HCT116 (cell line): ENCODE measurements at places on chromosomes 12 and 14. TPM values are rescaled to one million over a fixed set of nuclear protein-coding genes. Genes with fewer than 3 reads are reported as not detected.
A peak's percentile ranks its signal among the peaks of the same experiment; 100 is the strongest.

GRCh38 chr14:72882047-72882446 lies 11.9 kb downstream of the DPF3 start:
- H3K27me3 ChIP-seq, result peaks cover 6% of the 10 kb centered on the region; the same call in 1 of the 2 replicates
- no peak for DNase-seq
- no peaks in the 10 kb centered on the region for H3K4me1 ChIP-seq
- no peak overlapping the region for H3K27ac ChIP-seq
- H3K4me3 ChIP-seq, result no peak overlapping the region

DNA sequence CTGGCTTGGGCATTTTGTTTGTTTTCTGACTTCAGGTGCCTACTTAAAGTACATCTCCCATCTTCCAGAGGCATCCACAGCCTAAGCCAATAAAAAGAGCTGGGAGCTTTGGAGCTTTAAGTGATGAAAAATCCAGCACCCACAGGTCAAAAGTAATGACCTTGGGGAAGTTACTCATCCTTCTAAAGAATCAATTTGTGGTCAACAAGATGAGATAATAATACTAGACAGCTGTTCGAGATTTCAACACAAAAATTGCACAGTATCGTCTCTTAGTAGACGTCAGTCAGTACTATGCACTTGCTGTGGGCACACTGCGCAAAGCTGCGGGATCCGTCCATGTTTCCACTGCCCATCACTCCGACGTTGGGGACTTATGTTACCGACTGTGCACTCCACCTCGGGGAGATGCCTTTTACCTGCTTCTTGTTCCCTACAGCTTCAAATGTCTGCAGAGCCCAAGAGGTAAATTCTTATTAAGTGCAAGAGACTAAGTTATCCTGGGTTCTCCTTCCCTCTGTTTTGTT lies 1.3 kb downstream of the ST8SIA1 start:
- H3K27ac ChIP-seq, result no peak overlapping the region
- H3K27me3 ChIP-seq, result no peaks in the 10 kb centered on the region; the same call in 1 of the 2 replicates
- H3K4me1 ChIP-seq, result no peaks in the 10 kb centered on the region
- no peak for DNase-seq
- H3K36me3 ChIP-seq, result no peaks in the 10 kb centered on the region
- no peak overlapping the region for H3K4me3 ChIP-seq

DNA sequence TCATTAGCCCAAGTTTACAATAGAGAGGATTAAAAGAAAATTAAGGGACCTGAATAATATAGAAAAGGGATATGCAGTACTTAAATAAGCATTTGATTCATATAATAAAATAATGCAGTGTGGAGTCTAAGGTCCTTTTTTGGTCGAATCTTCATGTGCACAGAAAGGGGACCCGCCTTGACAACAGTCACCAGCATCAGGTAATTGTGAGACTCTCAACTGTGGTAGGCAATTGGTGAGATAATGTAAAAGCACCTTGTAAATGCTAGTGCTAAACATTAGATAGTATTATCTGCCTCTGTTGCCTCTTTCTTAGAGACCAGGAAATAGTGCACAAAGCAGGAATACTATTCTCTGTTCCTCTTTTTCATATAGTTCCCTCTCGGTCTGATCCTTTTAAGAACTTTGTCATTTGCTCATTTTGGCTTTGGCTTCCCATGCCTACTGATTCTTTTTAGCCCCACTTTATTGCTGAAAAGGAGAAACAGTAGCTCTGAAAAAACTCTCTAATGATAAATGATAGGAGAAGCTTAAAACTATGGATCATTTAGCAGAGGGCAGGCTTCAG lies 17.5 kb downstream of the CHPT1 start:
- H3K27ac ChIP-seq, result no peak overlapping the region
- H3K4me3 ChIP-seq, result no peak overlapping the region
- no peaks in the 10 kb centered on the region for H3K4me1 ChIP-seq
- H3K27me3 ChIP-seq, result no peaks in the 10 kb centered on the region
- no peaks in the 10 kb centered on the region for H3K36me3 ChIP-seq

DNA sequence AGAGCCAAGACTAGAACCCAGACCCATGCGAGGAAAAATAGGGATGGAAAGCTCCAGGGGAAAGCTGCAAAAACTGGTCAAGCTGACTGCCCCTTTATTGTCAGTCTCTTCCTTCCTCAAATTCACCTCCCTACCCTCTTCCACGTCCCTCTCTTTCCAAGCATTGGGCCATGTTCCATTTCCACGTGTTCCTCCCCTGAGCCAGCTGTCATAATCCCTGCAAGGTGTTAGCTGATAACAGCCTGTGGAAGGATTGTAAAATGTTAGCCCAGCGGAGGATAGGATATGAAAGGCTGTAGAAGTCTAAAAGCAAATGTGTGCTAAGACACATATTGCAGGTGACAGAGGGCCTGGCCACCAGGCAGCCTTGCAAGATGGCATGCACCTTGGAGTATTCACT lies 88.0 kb upstream of the MAX start:
- no peaks in the 10 kb centered on the region for H3K4me1 ChIP-seq
- no peak overlapping the region for H3K4me3 ChIP-seq
- no peaks in the 10 kb centered on the region for H3K36me3 ChIP-seq
- H3K27me3 ChIP-seq, result 0 out of 2 replicates have a peak, but pooled peaks cover 3% of the 10 kb centered on the region
- no peak for DNase-seq

GRCh38 chr14:97164021-97164420 lies 366.8 kb downstream of the VRK1 start:
- no peak overlapping the region for H3K4me3 ChIP-seq
- DNase-seq, result no peak
- no peak overlapping the region for H3K27ac ChIP-seq
- H3K4me1 ChIP-seq, result no peaks in the 10 kb centered on the region
- H3K36me3 ChIP-seq, result no peaks in the 10 kb centered on the region

GRCh38 chr14:102924632-102925588 lies 2.4 kb downstream of the AMN start:
- H3K4me1 ChIP-seq, result peaks cover 15% of the 10 kb centered on the region
- no peak overlapping the region for H3K27ac ChIP-seq
- no peak for DNase-seq
- H3K36me3 ChIP-seq, result no peaks in the 10 kb centered on the region
- no peak overlapping the region for H3K4me3 ChIP-seq

- H3K36me3 ChIP-seq, result no peaks in the 10 kb centered on the region
- peaks cover 10% of the 10 kb centered on the region; the same call in 1 of the 2 replicates for H3K4me1 ChIP-seq
- no peak within 1 kb of the TSS for H3K4me3 ChIP-seq
- H3K27me3 ChIP-seq, result no peaks in the 10 kb centered on the region
- DNase-seq, result no peak
- no peak within 1 kb of the TSS for H3K27ac ChIP-seq
Observed at GRCh38 chr12:56229916-56230431, at the start of gene SLC39A5. TSS of gene SLC39A5 (plus strand) at chr12:56230051. CDS start at chr12:56231275, 1,224 bp downstream.

- no peak overlapping the region for H3K27ac ChIP-seq
- DNase-seq, result no peak
- H3K4me3 ChIP-seq, result no peak overlapping the region
- H3K36me3 ChIP-seq, result no peaks in the 10 kb centered on the region
Observed at GRCh38 chr12:25264862-25265261, 14.1 kb upstream of the KRAS start.

GRCh38 chr14:103725739-103726395 lies 10.3 kb downstream of the ZFYVE21 start:
- H3K27me3 ChIP-seq, result no peaks in the 10 kb centered on the region
- H3K36me3 ChIP-seq, result peaks cover 9% of the 10 kb centered on the region; the same call in 1 of the 2 replicates
- no peak overlapping the region for H3K27ac ChIP-seq
- DNase-seq, result no peak
- peaks cover 15% of the 10 kb centered on the region for H3K4me1 ChIP-seq
- H3K4me3 ChIP-seq, result no peak overlapping the region

GRCh38 chr12:92257261-92257660 lies 111.6 kb upstream of the BTG1 start:
- DNase-seq, result no peak
- H3K27me3 ChIP-seq, result no peaks in the 10 kb centered on the region
- no peak overlapping the region for H3K27ac ChIP-seq
- no peaks in the 10 kb centered on the region for H3K36me3 ChIP-seq
- H3K4me3 ChIP-seq, result no peak overlapping the region

GRCh38 chr14:35079742-35080141 lies 33.7 kb downstream of the FAM177A1 start:
- no peak overlapping the region for H3K27ac ChIP-seq
- H3K4me3 ChIP-seq, result no peak overlapping the region
- DNase-seq, result no peak
- H3K4me1 ChIP-seq, result no peaks in the 10 kb centered on the region

- peak; percentile 16 for DNase-seq
- H3K27me3 ChIP-seq, result no peaks in the 10 kb centered on the region
- no peak overlapping the region for H3K27ac ChIP-seq
Observed at GRCh38 chr12:115691123-115691522, 586.4 kb downstream of the MED13L start.

- no peak for DNase-seq
- peaks cover 59% of the 10 kb centered on the region for H3K36me3 ChIP-seq
- no peaks in the 10 kb centered on the region for H3K27me3 ChIP-seq
- H3K4me1 ChIP-seq, result peaks cover 58% of the 10 kb centered on the region
Observed at GRCh38 chr12:6333566-6333965, 8.3 kb downstream of the TNFRSF1A start.

- no peak overlapping the region for H3K27ac ChIP-seq
- DNase-seq, result no peak
- H3K4me1 ChIP-seq, result no peaks in the 10 kb centered on the region; the same call in 1 of the 2 replicates
- H3K36me3 ChIP-seq, result no peaks in the 10 kb centered on the region
- no peaks in the 10 kb centered on the region for H3K27me3 ChIP-seq
Observed at GRCh38 chr12:49548822-49549648, 10.2 kb downstream of the KCNH3 start.

DNA sequence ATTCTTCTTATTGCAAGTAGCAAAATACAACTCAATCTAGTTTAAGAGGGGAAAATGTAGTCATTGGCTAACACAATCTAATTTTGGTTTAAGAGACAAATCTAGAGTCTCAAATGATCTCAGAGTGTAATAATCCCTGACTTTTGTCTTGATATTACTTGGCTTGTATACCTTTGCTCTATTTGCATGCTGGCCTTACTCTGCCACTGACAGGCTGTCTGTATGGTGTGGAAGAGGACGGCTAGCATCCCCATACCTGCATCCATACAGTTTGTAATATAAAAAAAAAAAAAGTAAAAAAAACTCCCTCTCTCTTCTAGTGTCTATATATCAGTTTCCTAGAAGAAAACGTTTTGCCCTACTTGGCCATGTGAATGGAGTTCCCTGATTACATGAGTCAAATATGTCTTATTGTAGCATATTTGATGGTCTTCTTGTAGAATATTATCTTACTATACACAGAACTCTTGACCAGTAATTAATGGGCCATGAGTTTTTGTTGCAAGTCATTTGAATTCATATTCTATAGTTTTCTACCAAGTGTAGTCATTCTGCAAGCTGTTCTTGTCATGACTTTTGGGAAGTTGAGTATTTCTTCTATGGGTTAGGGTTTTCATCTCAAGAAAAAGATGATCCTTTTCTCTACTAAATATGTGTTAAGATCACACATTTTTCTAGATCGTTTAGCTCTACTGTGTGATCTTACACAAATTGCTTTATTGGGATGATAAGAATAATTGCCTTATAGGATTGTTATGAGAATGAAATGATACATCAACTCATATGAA lies 8.2 kb downstream of the HIF1A start:
- 0 out of 2 replicates have a peak, but pooled peaks cover 6% of the 10 kb centered on the region for H3K4me1 ChIP-seq
- no peak overlapping the region for H3K27ac ChIP-seq
- no peaks in the 10 kb centered on the region for H3K27me3 ChIP-seq

DNA sequence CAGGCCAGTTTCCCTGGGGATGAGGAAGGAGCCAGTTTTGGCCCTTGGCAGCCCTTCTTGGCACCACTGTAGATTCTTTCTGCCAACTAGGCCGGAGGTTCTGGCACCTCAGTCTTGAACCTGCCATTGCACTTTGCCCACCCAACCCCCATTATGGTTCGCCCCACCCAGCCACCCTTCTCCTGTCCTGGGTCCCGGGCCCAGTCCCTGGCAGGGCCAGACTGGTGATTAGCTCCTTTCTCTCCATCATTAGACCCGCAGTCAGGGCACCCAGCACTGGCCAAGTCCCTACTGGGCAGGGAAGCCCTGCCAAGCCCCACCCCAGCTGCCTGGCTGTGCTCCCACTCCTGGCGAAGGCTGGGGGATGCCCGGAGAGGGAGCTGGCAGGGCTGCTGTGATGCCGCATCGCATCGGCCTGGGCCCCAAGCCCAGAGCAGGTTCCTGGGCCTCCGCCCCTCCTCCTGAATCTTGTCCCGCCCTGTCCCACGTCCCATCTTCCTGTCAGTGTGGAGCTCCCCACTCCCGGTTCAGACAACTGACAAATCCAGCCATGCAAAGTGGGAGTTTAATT lies 9.8 kb downstream of the FAM222A start:
- H3K36me3 ChIP-seq, result no peaks in the 10 kb centered on the region
- no peaks in the 10 kb centered on the region for H3K27me3 ChIP-seq
- H3K27ac ChIP-seq, result no peak overlapping the region
- DNase-seq, result no peak
- H3K4me1 ChIP-seq, result no peaks in the 10 kb centered on the region

The DTX3 gene
- total RNA-seq, result 0.37 TPM

The CFAP251 gene
- total RNA-seq, result 2.6 TPM

The FOXA1 gene
- total RNA-seq, result 1.3 TPM

The BCL7A gene
- 14.2 TPM for total RNA-seq

The ADAM21 gene
- total RNA-seq, result 0.98 TPM

The RPGRIP1 gene
- total RNA-seq, result not detected

The ISM2 gene
- not detected for total RNA-seq

The TBC1D30 gene
- total RNA-seq, result 24.1 TPM

The NTS gene
- total RNA-seq, result not detected

The JPH4 gene
- total RNA-seq, result 0.15 TPM

The SLC39A9 gene
- 80.2 TPM for total RNA-seq

The SIRT4 gene
- total RNA-seq, result 2.8 TPM

The ALDH2 gene
- 32.9 TPM for total RNA-seq

The ACVRL1 gene
- total RNA-seq, result 2.5 TPM

The C1S gene
- total RNA-seq, result 2.4 TPM
